ENCODE measurements at places on chromosomes 13 and 19. TPM values are rescaled to one million over a fixed set of nuclear protein-coding genes. Genes with fewer than 3 reads are reported as not detected.

Gene IGFL3
- total RNA-seq = not detected

Gene SAFB
- 79.5 TPM for total RNA-seq

Gene GIPR
- 23.6 TPM for total RNA-seq

Gene RFX1
- 8.9 TPM for total RNA-seq

Gene ADGRE3
- total RNA-seq = not detected

Gene URAD
- total RNA-seq = not detected

Gene VSIG10L
- 6.5 TPM for total RNA-seq

Gene TLE6
- total RNA-seq = 30.3 TPM

Gene FAM124A
- 0.18 TPM for total RNA-seq

Gene GADD45B
- total RNA-seq = 44.8 TPM

Gene ATP12A
- total RNA-seq = not detected

Gene HSPB6
- total RNA-seq = 2.5 TPM

Gene ZNF296
- 3.4 TPM for total RNA-seq

Gene NOVA2
- total RNA-seq = 0.35 TPM

Gene KIR2DL1
- not detected for total RNA-seq

Gene THAP8
- total RNA-seq = 37.0 TPM

Gene ZNF524
- 29.1 TPM for total RNA-seq

Gene MEIOSIN
- 0.11 TPM for total RNA-seq

Gene PDE4C
- 8.3 TPM for total RNA-seq

Gene ZNF726
- total RNA-seq = 4.0 TPM

Gene ZNF534
- 1.5 TPM for total RNA-seq

Gene DENND1C
- total RNA-seq = 4.9 TPM

Gene CA11
- total RNA-seq = 11.9 TPM

Gene MTUS2
- 96.9 TPM for total RNA-seq

Gene NKPD1
- total RNA-seq = 1.1 TPM

Gene SYNGR4
- not detected for total RNA-seq

Gene ERICH4
- total RNA-seq = not detected

Gene ZNF439
- total RNA-seq = 0.07 TPM

Gene NLRP7
- 1.8 TPM for total RNA-seq

Gene PCSK4
- 11.2 TPM for total RNA-seq

Gene CDC16
- total RNA-seq = 25.8 TPM

Gene KLK1
- total RNA-seq = not detected

Gene MUC16
- total RNA-seq = not detected

Gene SHD
- 144 TPM for total RNA-seq

Gene PDCD5
- 236 TPM for total RNA-seq

Gene FUT6
- 0.42 TPM for total RNA-seq

Gene NMRK2
- total RNA-seq = 32.9 TPM

Gene FSD1
- total RNA-seq = 24.7 TPM

Gene PNMA8A
- total RNA-seq = 67.8 TPM

Gene ZNF837
- total RNA-seq = 9.1 TPM

Gene GARIN5A
- 7.7 TPM for total RNA-seq

Gene PDE4A
- total RNA-seq = 2.5 TPM

Gene TBC1D17
- 25.4 TPM for total RNA-seq

Gene LILRA1
- not detected for total RNA-seq

Gene LAIR1
- not detected for total RNA-seq

Gene SGCG
- 0.09 TPM for total RNA-seq

Measured in cardiac muscle cell (in vitro differentiated cells and primary cell).